Calu3 (cell line): ENCODE measurements at places on chromosomes 5 and 9. TPM values are rescaled to one million over a fixed set of nuclear protein-coding genes. Genes with fewer than 3 reads are reported as not detected.

CDHR2 gene
- 7.8 and 13.3 TPM in 2 replicates for total RNA-seq

TTC33 gene
- 11.3 and 14.0 TPM in 2 replicates for total RNA-seq

CDC42SE2 gene
- 63.9 and 65.5 TPM in 2 replicates for total RNA-seq

GNA14 gene
- total RNA-seq = 0.15 TPM in 1 of 2 replicates, not detected in the other

- H3K27me3 ChIP-seq = no peaks in the 10 kb centered on the region
- H3K36me3 ChIP-seq = no peaks in the 10 kb centered on the region
- DNase-seq = no peak
- H3K4me3 ChIP-seq = no peak overlapping the region
- H3K27ac ChIP-seq = no peak overlapping the region
Observed at GRCh38 chr5:32217886-32218396, 43.8 kb upstream of the GOLPH3 start.

DNA sequence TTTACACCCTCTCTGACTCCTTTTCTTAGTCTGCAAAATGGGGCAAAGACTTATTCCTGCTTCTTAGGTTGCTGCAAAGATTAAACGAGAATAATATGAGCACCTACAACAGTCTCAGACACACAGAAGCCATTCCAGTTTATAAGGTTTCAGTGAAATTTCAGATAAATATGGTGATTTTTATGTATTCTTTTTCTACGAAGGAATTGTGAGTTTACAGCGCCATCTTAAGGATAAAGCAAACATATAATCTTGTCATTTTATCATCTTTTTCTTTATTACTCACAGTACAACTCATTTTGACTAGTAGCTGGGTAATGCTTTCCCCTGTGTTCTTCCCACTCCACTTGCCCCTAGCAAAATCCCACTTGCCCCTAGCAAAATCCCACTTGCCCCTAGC lies 29.2 kb upstream of the SMC5 start:
- H3K27me3 ChIP-seq = no peaks in the 10 kb centered on the region
- H3K27ac ChIP-seq = no peak overlapping the region
- no peaks in the 10 kb centered on the region for H3K4me1 ChIP-seq
- no peaks in the 10 kb centered on the region for H3K36me3 ChIP-seq
- DNase-seq = no peak
- no peak overlapping the region for H3K4me3 ChIP-seq

DNA sequence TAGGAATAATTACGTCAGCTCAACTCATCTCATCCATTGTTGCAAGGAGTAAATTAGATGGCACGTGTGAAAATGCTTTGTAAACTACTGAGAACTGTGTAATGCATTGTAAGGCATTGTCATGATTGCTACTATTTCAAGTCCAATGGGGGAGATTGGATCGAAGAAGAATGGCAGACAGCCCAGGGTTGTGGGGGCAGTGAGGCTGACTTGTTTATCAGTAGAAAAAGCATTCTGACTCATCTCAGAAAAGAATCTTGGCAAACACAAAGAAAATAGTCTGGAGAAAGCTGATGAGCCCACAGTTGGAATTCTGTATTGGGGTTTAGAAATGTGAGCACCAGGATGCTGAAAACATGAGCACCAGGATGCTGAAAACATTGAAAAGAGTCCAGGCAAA lies 28.0 kb upstream of the DAP start:
- no peak overlapping the region for H3K27ac ChIP-seq
- H3K27me3 ChIP-seq = no peaks in the 10 kb centered on the region
- no peak for DNase-seq
- H3K36me3 ChIP-seq = no peaks in the 10 kb centered on the region
